ENCODE measurements at places on chromosomes 13 and 19. TPM values are rescaled to one million over a fixed set of nuclear protein-coding genes. Genes with fewer than 3 reads are reported as not detected.

ZNF69 gene
- total RNA-seq = 42.6 TPM

ZFP82 gene
- 1.2 TPM for total RNA-seq

RNF17 gene
- not detected for total RNA-seq

KLK2 gene
- 3.8 TPM for total RNA-seq

RXFP2 gene
- total RNA-seq = not detected

CHMP2A gene
- total RNA-seq = 163 TPM
